Nucleus accumbens (tissue), 56 donors: ENCODE measurements at places on chromosomes 4 and X.
A peak's percentile ranks its signal among the peaks of the same experiment; 100 is the strongest.

GRCh38 chr4:123744664-123745290 is 348.2 kb downstream of the SPRY1 start:
- DNase-seq = no peak

GRCh38 chr4:38710053-38710452 is 46.1 kb downstream of the KLF3 start:
- DNase-seq = no peak

- DNase-seq = no peak
Measured at GRCh38 chr4:150367326-150367725, 214.6 kb upstream of the MAB21L2 start.

GRCh38 chrX:118825227-118825626 is 1.6 kb downstream of the ZCCHC12 start:
- DNase-seq = no peak

- DNase-seq = no peak
Measured at GRCh38 chr4:156052116-156052515, 98.5 kb upstream of the CTSO start.

GRCh38 chr4:4838051-4838935 is 21.2 kb upstream of the MSX1 start:
- no peak for DNase-seq

DNA sequence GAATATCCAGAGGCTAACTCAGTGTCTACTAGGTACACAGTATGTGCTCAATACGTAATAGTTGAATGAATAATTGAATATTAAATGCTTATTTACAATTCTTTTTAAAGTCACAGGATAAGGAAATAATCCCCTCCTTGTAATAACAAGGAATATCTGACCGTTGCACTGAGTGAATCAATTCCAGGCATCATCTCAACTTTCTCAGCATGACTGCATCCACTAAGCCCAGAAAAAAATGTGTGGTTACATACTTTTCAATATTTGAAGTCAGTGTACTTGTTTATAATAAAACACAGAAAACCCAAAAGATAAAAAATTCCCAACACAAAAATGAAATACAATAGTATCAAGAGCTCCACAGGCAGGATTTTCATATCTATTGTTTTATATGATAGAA is 105.4 kb downstream of the TMEM144 start:
- no peak for DNase-seq

DNA sequence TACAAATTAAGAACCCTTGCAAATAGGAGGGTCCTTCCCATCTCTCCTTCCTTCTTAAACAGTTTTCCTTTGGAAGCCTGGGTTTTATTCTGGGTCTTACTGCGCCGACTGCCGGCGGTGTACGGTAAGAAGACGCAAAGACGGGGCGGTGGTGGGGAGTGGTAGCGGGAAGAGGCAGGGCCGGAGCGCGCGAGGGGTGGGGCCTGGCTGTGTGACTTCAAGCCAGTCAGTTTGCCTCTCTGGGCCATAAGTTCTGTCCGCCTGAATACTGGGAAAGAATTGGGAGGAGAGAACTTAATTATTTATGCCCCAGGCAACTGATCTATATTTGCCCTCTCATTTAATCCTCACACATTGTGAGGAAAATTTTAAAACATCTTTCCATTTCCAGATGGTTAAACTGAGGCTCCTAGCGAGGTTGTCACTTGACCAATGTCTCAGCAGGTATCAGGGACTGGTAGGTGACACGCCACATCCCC is 726 bp upstream of the KANTR start:
- peak; percentile 26 for DNase-seq

GRCh38 chr4:122045533-122045932 is 93.7 kb upstream of the TRPC3 start:
- no peak for DNase-seq

GRCh38 chr4:78288327-78288726 is 231.2 kb downstream of the FRAS1 start:
- no peak for DNase-seq

DNA sequence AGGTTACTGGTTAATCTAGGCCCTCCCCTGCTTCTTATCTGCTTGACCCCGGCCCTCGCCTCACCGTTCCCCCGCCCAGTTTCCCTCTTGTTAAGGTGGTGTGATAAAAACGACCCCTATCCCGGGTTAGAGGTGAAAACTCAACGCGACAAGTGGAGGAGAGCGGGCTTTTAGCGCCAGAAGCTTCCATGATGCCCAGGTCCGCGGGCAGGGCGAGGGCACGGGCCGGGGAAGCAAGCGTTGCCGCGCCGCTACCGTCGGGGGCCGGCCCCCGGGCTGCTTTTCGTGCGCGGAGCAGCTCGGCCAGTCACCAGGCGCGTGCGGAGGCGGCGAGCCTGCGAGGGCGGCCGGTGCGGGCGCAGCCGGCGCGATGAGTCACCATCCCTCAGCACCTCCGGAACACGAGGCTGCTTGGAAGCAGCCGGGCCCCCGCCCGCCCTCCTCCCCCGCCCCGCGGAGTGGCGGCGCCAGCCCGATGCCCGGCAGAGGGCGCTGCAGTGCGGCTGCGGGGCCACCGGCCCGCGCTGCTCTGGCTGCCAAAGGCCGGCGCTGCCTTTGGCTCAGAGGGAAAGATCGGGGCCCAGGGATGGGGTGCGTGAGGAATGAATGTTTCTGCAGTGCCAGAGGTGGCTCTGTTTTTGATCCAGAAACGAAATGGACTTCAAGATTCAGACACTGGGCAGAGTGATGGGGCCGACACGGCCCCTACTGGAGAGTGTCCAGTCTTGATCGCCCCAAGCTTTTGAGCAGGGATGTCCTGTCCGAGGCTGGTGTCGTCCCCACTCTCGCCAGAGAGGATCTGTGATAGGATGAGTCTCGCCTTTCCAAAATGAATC is 107.8 kb downstream of the NHSL2 start:
- DNase-seq = peak; percentile 26

- DNase-seq = no peak
Measured at GRCh38 chrX:130869239-130869638, 33.8 kb downstream of the ENOX2 start.

GRCh38 chr4:3522326-3522640 is 9.9 kb downstream of the LRPAP1 start:
- DNase-seq = no peak

GRCh38 chrX:114584375-114584943 is 573 bp downstream of the HTR2C start:
- no peak for DNase-seq

DNA sequence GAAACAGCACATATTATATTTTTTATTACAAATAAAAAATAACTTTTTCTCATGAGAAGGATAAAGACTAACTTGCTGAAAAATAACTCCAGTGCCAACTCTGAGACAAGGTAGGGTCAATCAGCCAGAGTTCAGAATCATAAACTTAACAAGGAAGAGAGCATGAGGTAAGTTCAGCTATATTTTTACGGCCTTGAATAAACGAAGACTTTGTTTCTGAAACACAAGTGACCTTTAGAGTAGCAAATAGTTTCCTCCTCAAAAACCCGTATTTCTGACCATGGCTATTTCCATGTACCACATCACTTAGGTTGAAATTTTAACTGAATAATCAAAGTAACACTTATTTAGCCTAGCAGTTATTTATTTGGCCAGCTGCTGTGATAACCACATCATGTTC is 45.5 kb downstream of the PRDM5 start:
- no peak for DNase-seq
